ENCODE measurements at places on chromosomes 2 and 18.

GRCh38 chr2:230811508-230811907 is 53.2 kb upstream of the ITM2C start:
- peaks cover 6% of the 10 kb centered on the region for H3K4me1 ChIP-seq
- H3K36me3 ChIP-seq: peaks cover 47% of the 10 kb centered on the region
- H3K27me3 ChIP-seq: no peaks in the 10 kb centered on the region
- H3K27ac ChIP-seq: no peak overlapping the region
- DNase-seq: no peak
- H3K4me3 ChIP-seq: no peak overlapping the region

DNA sequence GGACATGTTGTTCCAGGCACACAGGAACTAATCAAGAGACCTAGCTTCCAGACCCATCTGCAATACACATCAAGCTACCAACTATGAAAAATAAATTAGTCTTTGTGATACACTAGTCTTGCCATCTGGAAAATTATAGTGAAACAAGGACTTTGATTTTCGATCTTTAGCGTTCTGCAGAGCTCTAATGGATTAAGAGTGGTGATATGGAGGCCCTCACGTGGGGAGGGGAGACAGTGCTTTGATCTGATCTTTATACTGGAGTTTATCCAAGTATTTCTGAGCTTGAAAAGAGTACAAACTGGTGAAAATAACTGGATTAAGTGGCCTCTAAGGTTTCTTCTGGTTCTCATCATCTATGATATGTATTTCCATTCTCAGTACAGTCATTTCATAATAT is 273.4 kb upstream of the CDH7 start:
- no peaks in the 10 kb centered on the region for H3K36me3 ChIP-seq
- DNase-seq: no peak
- H3K27ac ChIP-seq: no peak overlapping the region
- no peak overlapping the region for H3K4me3 ChIP-seq
- H3K27me3 ChIP-seq: no peaks in the 10 kb centered on the region

- no peaks in the 10 kb centered on the region for H3K27me3 ChIP-seq
- no peak overlapping the region for H3K27ac ChIP-seq
- DNase-seq: no peak
- peaks cover 2% of the 10 kb centered on the region for H3K36me3 ChIP-seq
- H3K4me3 ChIP-seq: no peak overlapping the region
These were observed 153.7 kb downstream of the CAMKMT start for GRCh38 chr2:44515416-44515815.

DNA sequence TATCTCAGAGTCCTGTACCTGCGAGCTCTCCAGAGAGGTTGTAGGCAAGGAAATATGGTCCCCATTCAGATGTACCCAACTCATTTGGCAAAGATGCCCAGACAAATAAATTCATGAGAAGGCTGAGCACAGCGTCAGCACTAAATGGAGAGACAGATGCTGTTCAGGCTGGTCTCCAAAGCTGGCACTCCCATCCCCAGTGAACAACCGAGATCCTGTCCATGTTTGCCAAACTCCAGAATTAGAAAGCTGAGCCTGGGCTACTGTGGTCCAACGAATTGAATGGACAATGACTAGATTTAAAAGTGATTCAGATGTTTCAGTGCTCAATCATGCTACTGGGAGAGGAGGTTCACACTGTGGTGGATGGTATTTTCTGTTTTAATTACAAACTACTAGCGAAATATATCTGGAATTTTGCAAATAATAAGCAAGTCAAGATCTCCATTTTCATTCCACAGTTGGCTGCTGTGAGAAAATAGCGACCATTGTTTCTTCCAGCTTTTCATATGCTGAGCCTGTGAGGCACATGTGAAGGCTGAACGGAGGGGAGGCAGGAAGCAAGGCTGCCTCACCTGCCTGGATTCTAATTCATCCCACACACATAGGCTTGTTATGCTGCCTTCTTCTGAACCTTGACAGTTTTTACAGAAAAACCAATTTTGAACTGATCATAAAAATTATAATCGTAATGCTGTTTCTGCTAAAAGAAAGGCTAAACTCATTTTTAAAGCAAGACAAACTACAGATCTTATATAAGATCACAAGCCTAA is 22.6 kb upstream of the DAPL1 start:
- H3K4me1 ChIP-seq: no peaks in the 10 kb centered on the region
- H3K27me3 ChIP-seq: peaks cover under 1% of the 10 kb centered on the region
- no peak overlapping the region for H3K4me3 ChIP-seq
- H3K36me3 ChIP-seq: no peaks in the 10 kb centered on the region

- H3K4me1 ChIP-seq: no peaks in the 10 kb centered on the region
- H3K36me3 ChIP-seq: peaks cover 2% of the 10 kb centered on the region
- no peaks in the 10 kb centered on the region for H3K27me3 ChIP-seq
- no peak overlapping the region for H3K27ac ChIP-seq
- no peak overlapping the region for H3K4me3 ChIP-seq
These were observed 8.4 kb downstream of the NCAPH start for GRCh38 chr2:96344011-96344410.

DNA sequence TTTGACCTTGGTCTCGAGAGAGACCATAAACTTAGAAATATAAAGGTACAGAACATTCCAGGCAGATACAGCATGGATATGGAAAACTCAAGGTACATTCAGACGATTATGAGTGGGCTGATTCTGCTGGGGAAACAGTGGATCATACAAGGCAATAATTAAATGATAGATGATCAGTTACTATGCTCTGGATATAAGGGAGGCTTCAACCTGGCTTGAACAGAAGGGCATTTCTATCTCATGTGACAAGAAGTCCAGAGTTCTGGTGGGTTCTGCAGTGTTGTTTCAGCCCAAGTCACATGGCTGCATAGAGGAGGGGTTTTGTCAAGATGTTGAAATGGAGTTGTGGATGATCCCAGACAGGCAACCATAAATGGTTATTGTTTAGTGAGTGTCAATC is 23.5 kb downstream of the MYO5B start:
- no peak overlapping the region for H3K27ac ChIP-seq
- peaks cover 3% of the 10 kb centered on the region for H3K36me3 ChIP-seq
- H3K27me3 ChIP-seq: peaks cover 14% of the 10 kb centered on the region
- H3K4me3 ChIP-seq: no peak overlapping the region
- DNase-seq: no peak

DNA sequence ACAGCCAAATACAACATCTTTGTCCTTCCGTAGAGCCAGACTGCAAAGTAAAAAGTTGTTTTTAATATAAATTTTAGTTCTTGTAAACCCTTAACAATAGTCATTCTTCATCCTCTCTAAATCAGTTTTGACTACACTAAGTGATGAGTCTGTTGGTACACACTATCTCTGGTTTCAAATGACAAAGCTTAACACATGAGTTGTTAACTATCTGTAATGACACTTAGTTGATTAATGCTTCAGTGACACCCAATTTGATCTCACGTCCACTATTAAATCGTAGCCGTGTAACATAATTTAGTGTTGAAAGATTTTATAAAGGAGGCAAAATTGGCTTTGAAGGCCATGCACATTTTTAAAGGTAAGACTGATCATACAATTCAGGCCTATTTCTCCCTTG is 181.6 kb downstream of the ZNF521 start:
- no peak overlapping the region for H3K4me3 ChIP-seq
- H3K36me3 ChIP-seq: no peaks in the 10 kb centered on the region
- H3K27me3 ChIP-seq: no peaks in the 10 kb centered on the region
- H3K27ac ChIP-seq: no peak overlapping the region
- peaks cover 4% of the 10 kb centered on the region for H3K4me1 ChIP-seq

GRCh38 chr18:46660957-46661749 is 4.1 kb upstream of the LOXHD1 start:
- no peak overlapping the region for H3K4me3 ChIP-seq
- H3K27me3 ChIP-seq: peaks cover 16% of the 10 kb centered on the region
- H3K27ac ChIP-seq: no peak overlapping the region
- H3K36me3 ChIP-seq: no peaks in the 10 kb centered on the region
- H3K4me1 ChIP-seq: no peaks in the 10 kb centered on the region
- no peak for DNase-seq

- H3K4me3 ChIP-seq: no peak overlapping the region
- H3K27ac ChIP-seq: no peak overlapping the region
- H3K27me3 ChIP-seq: peaks cover 15% of the 10 kb centered on the region
- no peaks in the 10 kb centered on the region for H3K36me3 ChIP-seq
- DNase-seq: no peak
- no peaks in the 10 kb centered on the region for H3K4me1 ChIP-seq
These were observed 27.2 kb upstream of the BBS5 start for GRCh38 chr2:169452080-169452479.

DNA sequence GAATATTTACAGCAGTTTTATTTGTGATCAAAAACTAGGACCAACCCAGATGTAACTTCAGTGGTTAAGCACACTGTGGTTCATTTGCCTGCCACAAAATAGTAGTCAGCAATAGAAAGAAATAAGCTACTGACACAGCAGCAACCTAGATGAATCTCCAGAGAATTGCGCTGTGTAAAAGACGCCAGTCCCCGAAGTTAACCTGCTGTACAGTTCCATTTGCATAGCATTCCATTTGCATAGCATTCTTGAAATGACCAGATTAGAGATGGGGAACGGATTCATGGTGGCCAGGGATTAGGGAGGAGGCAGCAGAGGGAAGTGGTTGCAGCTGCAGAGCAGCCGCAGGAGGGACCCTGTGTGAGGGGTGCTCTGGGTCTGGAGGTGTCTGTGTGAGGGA is 39.3 kb upstream of the NFATC1 start:
- no peaks in the 10 kb centered on the region for H3K4me1 ChIP-seq
- H3K4me3 ChIP-seq: no peak overlapping the region
- DNase-seq: no peak
- H3K27me3 ChIP-seq: no peaks in the 10 kb centered on the region
- H3K36me3 ChIP-seq: peaks cover 41% of the 10 kb centered on the region

GRCh38 chr18:62523631-62524439 is 1.0 kb downstream of the ZCCHC2 start:
- H3K27ac ChIP-seq: peak overlapping the region; percentile 97
- H3K27me3 ChIP-seq: no peaks in the 10 kb centered on the region
- peaks cover 5% of the 10 kb centered on the region for H3K36me3 ChIP-seq

GRCh38 chr2:56077359-56077915 is 106.4 kb upstream of the CCDC85A start:
- DNase-seq: no peak
- H3K4me1 ChIP-seq: no peaks in the 10 kb centered on the region
- no peak overlapping the region for H3K27ac ChIP-seq
- H3K27me3 ChIP-seq: peaks cover 7% of the 10 kb centered on the region
- H3K4me3 ChIP-seq: no peak overlapping the region

- H3K4me3 ChIP-seq: no peak overlapping the region
- H3K36me3 ChIP-seq: no peaks in the 10 kb centered on the region
- peaks cover 10% of the 10 kb centered on the region for H3K4me1 ChIP-seq
- H3K27me3 ChIP-seq: no peaks in the 10 kb centered on the region
These were observed 15.2 kb upstream of the LBH start for GRCh38 chr2:30216157-30216556.

DNA sequence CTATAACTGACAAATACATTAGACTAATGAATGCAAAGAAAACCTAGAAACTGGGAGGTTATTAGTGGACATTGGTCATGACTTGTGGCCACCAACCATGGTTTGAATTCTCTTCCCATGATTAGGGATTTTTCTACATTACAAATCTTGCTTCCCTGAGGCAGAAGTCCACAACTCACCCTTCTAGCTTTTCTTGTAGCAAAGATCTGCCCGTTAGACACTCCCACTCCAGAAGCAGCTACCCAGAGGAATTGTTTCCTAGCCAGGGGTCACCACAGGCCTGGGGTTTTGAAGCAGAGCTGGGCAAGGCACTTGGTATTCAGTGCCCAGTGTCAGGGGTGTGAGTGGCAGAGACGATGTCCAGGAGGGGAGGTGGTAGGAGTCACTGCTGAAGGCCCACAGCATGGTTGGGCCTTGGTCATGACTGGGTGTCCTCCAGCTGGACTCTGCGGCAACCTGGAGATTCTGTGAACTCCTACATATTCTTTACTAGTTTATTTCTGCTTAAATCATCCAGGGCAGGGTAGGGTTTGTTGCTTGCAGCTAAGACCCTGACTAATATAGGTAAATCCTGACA is 54.9 kb downstream of the ACTR2 start:
- no peak overlapping the region for H3K4me3 ChIP-seq
- no peaks in the 10 kb centered on the region for H3K27me3 ChIP-seq
- H3K27ac ChIP-seq: no peak overlapping the region
- no peak for DNase-seq
- H3K36me3 ChIP-seq: no peaks in the 10 kb centered on the region
- peaks cover 22% of the 10 kb centered on the region for H3K4me1 ChIP-seq

DNA sequence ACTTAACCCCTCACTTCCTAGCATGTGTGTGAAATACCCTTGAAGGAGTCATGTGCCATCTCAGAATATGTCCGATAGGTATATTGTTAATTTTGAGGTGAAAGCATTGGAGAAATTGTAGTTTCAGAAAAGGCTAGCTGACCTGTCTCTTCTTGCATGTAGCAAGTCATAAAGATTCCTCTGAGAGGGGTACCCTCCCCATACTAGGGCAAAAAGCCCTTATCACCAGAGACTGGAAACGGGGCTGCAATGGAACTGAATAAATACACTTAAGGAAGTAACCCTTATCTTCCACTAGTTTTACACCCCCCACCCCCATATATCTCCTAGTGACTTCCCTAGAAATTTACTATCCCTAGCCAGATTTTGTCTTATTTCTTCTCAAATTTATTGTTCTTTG is 1.8 kb upstream of the SF3B6 start:
- peaks cover 14% of the 10 kb centered on the region for H3K4me1 ChIP-seq
- no peak for DNase-seq
- no peak overlapping the region for H3K27ac ChIP-seq
- peaks cover 3% of the 10 kb centered on the region for H3K36me3 ChIP-seq

DNA sequence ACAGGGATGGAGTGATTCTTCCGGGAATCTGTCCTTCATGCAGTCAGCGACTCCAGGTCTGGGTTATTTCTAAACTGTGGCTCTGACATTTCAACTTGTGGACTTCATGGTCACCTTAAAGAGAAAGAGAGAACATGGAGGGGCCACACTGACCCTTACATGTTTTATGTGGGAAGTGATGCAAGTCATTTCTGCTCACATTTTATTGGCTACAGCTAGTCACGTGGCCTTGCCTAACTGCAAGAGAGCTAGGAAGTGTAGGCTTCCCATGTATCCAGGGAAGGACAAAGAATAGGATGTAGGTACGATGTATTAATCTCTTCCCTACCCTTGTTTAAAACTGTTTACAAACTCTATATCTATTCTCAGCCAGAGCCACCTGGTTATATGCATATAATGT is 30.3 kb upstream of the AFTPH start:
- H3K36me3 ChIP-seq: no peaks in the 10 kb centered on the region
- DNase-seq: no peak
- no peaks in the 10 kb centered on the region for H3K4me1 ChIP-seq
- H3K4me3 ChIP-seq: no peak overlapping the region

DNA sequence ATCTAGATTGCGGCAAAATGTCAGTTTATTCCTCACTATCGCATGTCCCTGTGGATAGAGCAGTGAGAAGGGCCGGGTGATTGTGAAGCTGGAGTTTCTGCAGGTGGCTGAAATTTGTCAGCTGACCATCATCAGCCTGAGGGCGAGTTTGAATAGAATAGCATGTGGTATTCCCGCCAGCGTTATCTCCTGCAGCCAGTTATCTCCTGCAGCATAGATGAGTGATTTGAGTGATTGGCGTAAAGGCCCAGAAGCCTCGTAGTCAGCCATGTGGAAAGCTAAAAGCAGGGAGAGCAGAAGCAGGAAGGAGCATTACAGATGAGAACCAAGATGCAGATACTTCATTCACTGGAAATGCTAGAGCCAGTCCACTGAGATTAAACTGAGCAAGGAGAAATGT is 65.5 kb downstream of the CABLES1 start:
- H3K4me1 ChIP-seq: peaks cover 31% of the 10 kb centered on the region
- peaks cover 59% of the 10 kb centered on the region for H3K36me3 ChIP-seq
- no peak overlapping the region for H3K27ac ChIP-seq
- peaks cover 4% of the 10 kb centered on the region for H3K27me3 ChIP-seq
- H3K4me3 ChIP-seq: no peak overlapping the region

- H3K4me3 ChIP-seq: no peak overlapping the region
- H3K4me1 ChIP-seq: no peaks in the 10 kb centered on the region
- H3K27me3 ChIP-seq: peaks cover 20% of the 10 kb centered on the region
- peaks cover 4% of the 10 kb centered on the region for H3K36me3 ChIP-seq
- DNase-seq: no peak
These were observed 218.2 kb downstream of the KLHL29 start for GRCh38 chr2:23603156-23603555.
